Spinal cord (tissue), 10 donors: ENCODE measurements at places on chromosomes 6 and 20.
A peak's percentile ranks its signal among the peaks of the same experiment; 100 is the strongest.

- no peak overlapping the region for H3K4me3 ChIP-seq
- no peak overlapping the region for H3K27ac ChIP-seq
- no peaks in the 10 kb centered on the region for H3K4me1 ChIP-seq
- peaks cover 2% of the 10 kb centered on the region for H3K27me3 ChIP-seq
- no peaks in the 10 kb centered on the region for H3K36me3 ChIP-seq
These were observed 6.1 kb upstream of the TREML4 start for GRCh38 chr6:41222045-41222444.

- H3K27ac ChIP-seq = no peak overlapping the region
- H3K4me3 ChIP-seq = no peak overlapping the region
- H3K4me1 ChIP-seq = no peaks in the 10 kb centered on the region
- no peaks in the 10 kb centered on the region for H3K27me3 ChIP-seq
- H3K36me3 ChIP-seq = no peaks in the 10 kb centered on the region
These were observed 232.2 kb upstream of the FLRT3 start for GRCh38 chr20:14569641-14570040.

- H3K27me3 ChIP-seq = no peaks in the 10 kb centered on the region
- no peak for DNase-seq
- no peak overlapping the region for H3K27ac ChIP-seq
- no peaks in the 10 kb centered on the region for H3K36me3 ChIP-seq
- no peak overlapping the region for H3K4me3 ChIP-seq
These were observed 167.8 kb downstream of the SLC24A3 start for GRCh38 chr20:19380211-19380610.

- H3K36me3 ChIP-seq = no peaks in the 10 kb centered on the region
- H3K27me3 ChIP-seq = peaks cover 7% of the 10 kb centered on the region
- H3K27ac ChIP-seq = no peak overlapping the region
- DNase-seq = no peak
These were observed 58.2 kb upstream of the NKX2-2 start for GRCh38 chr20:21571841-21572690.

GRCh38 chr20:58714923-58715351 is 22.3 kb downstream of the NPEPL1 start:
- no peak for DNase-seq
- no peaks in the 10 kb centered on the region for H3K27me3 ChIP-seq
- peaks cover 38% of the 10 kb centered on the region for H3K4me1 ChIP-seq
- no peak overlapping the region for H3K27ac ChIP-seq
- peaks cover 76% of the 10 kb centered on the region for H3K36me3 ChIP-seq
- H3K4me3 ChIP-seq = no peak overlapping the region

DNA sequence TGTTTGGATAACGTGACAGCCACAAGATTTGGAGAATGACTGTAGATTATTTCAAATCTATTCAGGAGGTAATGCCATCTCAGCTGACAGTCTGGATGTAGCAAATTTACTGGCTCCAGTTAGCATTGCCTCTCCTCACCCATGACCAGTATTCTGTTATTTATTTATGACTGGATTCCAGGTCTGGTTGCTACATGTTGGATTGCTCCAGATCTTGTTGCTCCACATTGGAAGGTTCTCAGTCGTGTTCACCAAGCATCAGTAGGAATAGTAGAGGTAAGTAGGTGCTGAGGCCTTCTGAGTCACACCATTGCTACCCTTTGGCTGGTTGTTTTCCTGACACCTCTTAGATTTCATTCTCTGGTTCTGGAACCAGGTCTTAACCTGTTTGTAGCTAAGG is 69.5 kb upstream of the ELOVL5 start:
- H3K36me3 ChIP-seq = no peaks in the 10 kb centered on the region
- H3K4me1 ChIP-seq = no peaks in the 10 kb centered on the region
- no peak for DNase-seq
- no peaks in the 10 kb centered on the region for H3K27me3 ChIP-seq
- no peak overlapping the region for H3K27ac ChIP-seq

GRCh38 chr6:34555328-34555727 is 801 bp downstream of the SPDEF start:
- H3K4me1 ChIP-seq = peaks cover 11% of the 10 kb centered on the region
- no peak overlapping the region for H3K4me3 ChIP-seq
- no peaks in the 10 kb centered on the region for H3K27me3 ChIP-seq
- no peaks in the 10 kb centered on the region for H3K36me3 ChIP-seq

GRCh38 chr6:108350528-108350927 is 55.7 kb downstream of the AFG1L start:
- no peaks in the 10 kb centered on the region for H3K4me1 ChIP-seq
- no peaks in the 10 kb centered on the region for H3K36me3 ChIP-seq
- no peaks in the 10 kb centered on the region for H3K27me3 ChIP-seq
- no peak overlapping the region for H3K27ac ChIP-seq
- H3K4me3 ChIP-seq = no peak overlapping the region

DNA sequence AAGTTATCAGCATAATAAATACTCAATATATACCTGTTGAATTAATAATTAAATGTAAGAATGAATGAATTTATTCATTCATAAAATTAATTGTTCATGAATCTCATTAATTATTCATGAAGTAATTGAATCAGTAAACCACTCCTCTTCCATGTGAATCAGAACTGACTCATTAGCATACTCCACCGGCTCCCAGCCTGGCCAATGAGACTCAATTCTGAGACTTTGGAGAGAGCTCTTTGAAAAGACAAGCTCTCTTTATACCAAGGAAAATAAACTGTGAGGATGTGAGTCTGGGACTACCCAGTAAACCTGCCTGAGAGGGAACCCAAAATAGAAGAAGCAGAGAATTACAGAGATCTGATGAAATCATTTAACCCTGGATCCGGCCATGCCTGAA is 8.4 kb upstream of the SLC2A10 start:
- no peak for DNase-seq
- no peaks in the 10 kb centered on the region for H3K36me3 ChIP-seq
- no peak overlapping the region for H3K4me3 ChIP-seq
- H3K4me1 ChIP-seq = peaks cover 11% of the 10 kb centered on the region

GRCh38 chr6:13338038-13338437 is 9.7 kb upstream of the TBC1D7 start:
- H3K4me3 ChIP-seq = no peak overlapping the region
- H3K4me1 ChIP-seq = peaks cover 2% of the 10 kb centered on the region
- H3K27ac ChIP-seq = no peak overlapping the region
- no peaks in the 10 kb centered on the region for H3K36me3 ChIP-seq

DNA sequence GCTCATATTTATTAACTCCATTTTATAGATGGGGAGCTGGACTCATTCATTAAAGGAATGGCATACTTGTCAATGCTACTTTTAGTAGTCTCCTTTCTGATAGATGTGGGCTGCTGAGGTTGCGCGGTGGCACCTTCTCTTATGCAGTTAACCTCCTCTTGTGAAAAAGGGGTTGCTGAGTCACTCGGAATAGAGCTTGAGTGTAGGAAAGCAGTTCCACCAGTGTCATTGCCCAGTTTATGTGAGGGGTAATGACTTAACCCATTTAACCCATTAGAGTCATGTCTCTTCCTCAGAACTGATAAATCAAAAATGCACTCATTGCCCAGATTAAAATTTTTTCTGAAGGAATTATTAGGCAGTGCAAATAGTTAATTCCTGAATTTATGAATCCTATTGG is 6.3 kb downstream of the MAPK14 start:
- H3K4me1 ChIP-seq = peaks cover 5% of the 10 kb centered on the region
- H3K27me3 ChIP-seq = no peaks in the 10 kb centered on the region
- no peak for DNase-seq
- no peak overlapping the region for H3K4me3 ChIP-seq
- H3K36me3 ChIP-seq = no peaks in the 10 kb centered on the region
- no peak overlapping the region for H3K27ac ChIP-seq

DNA sequence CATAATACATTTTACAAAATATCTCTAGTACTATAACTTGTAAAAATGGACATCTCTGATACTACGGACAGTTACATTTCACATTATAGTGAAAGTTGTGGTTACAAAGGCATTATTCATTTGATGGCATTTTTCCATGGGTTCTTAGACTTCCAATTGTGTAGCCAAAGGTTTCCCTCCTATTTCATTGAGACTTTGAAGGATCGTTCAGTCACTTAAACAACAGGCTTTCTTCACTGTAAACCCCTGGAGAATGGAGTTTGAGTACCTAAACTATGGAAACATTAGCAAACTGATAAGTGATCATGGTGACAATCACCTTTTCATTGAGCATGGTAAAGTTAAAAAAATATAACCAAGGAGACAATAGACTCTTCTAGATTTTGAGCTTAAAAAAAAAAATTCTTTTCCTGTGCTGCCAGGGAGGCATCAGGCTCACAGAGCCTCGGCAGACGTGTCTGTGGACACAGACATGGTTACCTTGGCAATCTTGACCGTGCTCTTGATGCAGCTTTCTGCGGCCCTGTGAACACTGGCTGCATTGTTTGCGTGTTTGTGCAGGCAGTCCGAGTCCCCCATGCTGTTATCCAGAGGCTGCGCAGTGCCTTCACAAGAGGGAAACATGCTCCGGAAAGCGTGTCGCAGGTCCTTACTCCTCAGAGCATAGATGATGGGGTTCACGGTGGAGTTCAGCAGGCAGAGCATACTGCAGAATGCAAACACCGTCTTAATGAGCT is 22.6 kb downstream of the CNR1 start:
- H3K4me1 ChIP-seq = peaks cover 10% of the 10 kb centered on the region
- peaks cover 12% of the 10 kb centered on the region for H3K36me3 ChIP-seq
- no peaks in the 10 kb centered on the region for H3K27me3 ChIP-seq
- no peak overlapping the region for H3K4me3 ChIP-seq
- no peak overlapping the region for H3K27ac ChIP-seq

DNA sequence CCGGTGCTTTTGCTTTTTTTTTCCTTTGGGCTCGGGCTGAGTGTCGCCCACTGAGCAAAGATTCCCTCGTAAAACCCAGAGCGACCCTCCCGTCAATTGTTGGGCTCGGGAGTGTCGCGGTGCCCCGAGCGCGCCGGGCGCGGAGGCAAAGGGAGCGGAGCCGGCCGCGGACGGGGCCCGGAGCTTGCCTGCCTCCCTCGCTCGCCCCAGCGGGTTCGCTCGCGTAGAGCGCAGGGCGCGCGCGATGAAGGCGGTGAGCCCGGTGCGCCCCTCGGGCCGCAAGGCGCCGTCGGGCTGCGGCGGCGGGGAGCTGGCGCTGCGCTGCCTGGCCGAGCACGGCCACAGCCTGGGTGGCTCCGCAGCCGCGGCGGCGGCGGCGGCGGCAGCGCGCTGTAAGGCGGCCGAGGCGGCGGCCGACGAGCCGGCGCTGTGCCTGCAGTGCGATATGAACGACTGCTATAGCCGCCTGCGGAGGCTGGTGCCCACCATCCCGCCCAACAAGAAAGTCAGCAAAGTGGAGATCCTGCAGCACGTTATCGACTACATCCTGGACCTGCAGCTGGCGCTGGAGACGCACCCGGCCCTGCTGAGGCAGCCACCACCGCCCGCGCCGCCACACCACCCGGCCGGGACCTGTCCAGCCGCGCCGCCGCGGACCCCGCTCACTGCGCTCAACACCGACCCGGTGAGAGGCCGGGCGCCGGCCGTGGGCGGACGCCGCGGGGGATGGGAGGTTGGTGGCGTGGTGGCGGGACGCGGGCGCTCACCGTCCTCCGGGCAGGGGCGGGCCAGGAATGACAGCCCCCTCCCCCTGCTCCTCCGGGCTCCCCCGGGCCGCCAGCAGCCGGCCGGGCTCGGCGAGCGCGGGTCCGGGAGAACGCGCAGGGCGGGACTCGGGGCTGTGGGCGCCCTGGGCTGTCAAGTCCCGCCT is 606 bp downstream of the ID4 start:
- peaks cover 4% of the 10 kb centered on the region for H3K27me3 ChIP-seq
- H3K4me3 ChIP-seq = peak overlapping the region; percentile 78
- peaks cover 4% of the 10 kb centered on the region for H3K4me1 ChIP-seq
- DNase-seq = no peak

DNA sequence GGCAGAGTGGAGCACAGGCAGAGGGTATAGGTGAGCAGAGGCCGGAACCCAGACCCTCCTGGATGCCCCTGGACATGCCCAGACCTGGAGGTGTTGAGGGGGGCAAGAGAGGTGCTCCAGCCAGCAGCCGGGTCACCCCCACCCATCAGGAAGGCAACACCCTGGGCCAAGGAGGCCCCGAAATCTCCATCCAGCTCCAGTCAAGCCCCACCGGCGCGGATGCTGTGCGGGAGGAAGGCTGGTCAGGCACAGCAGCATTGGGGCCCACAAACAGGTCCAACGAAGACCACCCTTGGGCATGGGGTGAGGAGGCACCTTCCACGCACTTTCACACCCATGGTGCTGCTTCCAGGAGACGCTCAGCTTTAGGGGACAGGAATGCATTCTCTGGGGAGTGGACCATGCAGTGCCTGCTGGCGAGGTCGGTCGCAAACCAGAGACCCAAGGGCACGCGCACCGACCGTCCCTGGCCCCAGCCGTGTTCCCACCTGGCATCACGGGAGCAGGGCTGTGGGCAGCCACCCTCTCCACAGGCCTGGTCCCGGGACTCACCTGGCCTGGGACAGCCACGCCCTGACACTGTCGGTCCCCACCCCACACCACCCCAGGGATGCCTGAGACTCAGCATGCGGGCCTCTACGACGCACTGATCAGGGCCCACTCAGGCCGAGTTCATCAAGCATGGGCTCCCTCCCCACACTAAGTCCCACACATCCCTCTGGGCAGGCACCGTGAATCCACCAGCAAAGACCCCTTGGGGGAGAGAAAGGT is 43.6 kb upstream of the ZBP1 start:
- DNase-seq = no peak
- no peak overlapping the region for H3K27ac ChIP-seq
- no peaks in the 10 kb centered on the region for H3K27me3 ChIP-seq
- peaks cover 67% of the 10 kb centered on the region for H3K4me1 ChIP-seq

DNA sequence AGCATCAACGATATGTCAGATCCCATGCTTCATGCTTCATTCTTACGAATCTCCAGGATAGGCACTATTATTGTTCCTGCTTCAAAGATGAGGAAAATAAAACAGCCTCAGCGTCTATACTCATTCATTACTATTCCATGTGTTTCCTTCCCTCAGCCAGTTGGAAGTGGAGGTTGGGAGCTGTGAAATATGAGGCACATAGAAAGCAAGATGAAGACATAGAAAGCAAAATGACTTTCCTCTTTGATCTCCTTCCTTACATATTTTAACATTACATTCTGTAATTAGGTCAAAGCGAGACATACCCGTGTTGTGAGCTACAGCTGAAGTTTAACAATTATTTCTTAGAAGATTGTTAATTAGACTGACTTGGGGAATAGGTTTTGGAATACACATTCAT is 125.4 kb downstream of the FYN start:
- no peaks in the 10 kb centered on the region for H3K36me3 ChIP-seq
- no peak for DNase-seq
- H3K4me3 ChIP-seq = no peak overlapping the region
- peaks cover 25% of the 10 kb centered on the region for H3K4me1 ChIP-seq
- H3K27ac ChIP-seq = peak overlapping the region; percentile 54
